ENCODE measurements at places on chromosomes 11 and 22.
A peak's percentile ranks its signal among the peaks of the same experiment; 100 is the strongest.

DNA sequence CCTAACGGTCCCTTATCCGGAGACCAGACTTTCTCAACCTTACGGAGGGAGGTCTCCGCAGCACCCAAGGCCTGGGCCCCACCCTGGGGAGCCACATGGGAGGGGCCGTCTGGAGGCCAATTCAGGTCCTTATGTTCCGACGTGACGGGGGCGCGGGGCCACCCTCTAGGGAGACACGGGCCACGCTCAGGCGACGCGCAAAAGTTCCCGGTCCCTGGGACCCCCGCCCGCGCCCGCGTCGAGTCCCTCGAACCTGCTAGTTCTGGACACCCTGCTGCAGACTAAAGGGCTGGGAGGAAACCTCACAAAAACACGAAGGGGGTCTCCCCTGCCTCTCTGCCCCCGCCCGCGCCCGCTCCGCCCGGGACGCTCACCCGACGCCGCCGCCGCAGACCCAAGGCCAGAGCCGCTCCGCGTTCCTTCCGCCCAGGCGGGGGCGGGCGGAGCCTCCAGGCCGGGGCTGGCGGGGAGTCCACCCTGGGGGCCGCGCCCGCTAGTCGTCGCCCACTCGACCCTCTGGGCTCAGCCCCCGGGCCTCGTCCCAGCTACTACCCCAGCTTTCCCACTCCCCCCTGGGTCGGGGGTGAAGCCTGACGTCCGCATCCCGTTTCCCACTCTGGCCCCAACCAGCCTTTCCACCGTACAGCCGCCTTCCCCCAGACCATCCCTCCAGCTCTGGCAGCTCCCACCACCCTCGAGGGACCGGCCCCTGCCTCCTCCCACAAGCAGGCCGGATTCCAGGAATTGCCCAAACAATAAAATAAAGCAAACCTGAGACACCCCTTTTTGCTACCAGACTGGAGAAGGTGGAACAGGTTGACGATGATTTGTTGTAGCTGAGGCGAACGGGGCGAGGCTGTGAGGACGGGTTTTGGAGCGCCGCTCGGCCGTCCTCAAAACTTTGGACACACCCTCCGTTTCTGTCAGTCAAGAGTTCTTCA lies 2.7 kb downstream of the RNH1 start:
- no peak for DNase-seq

DNA sequence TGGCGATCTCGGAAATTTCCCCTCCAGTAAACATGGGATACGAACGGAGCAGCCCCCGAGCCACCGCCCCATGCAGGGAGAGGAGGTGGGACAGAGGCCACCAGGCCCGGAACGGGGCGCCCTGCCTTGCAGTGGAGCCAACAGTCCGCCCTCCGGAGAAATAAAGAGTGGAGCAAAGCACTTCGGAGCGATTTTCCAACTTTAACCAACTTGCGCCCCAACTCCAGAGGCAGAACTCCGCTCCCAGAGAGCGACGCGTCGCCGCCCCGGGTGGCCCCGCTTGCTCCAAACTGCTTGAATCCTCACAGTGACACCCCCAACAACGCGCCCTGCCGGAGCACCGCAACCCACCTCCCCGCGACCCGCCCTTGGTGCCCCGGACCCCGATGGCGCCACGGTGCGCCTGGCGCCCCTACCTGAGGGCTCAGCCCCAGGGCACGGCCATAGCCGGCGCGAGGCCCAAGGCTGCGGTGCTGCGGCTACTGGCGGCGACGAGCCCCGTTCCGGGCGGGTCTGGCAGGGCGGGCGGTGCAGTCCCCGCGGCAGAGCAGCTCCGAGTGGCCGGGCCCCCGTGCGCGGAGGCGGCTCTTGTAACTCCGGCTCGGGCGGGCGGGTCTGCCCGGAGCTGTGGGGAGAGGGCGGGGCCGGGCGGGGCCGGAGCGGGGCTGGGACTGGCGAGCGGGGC lies at the start of gene AHNAK:
TSS of gene AHNAK (minus strand) at position 563 of the 685 bp plus-strand sequence. CDS start 10,708 bp downstream, outside the sequence.
- peak; percentile 27 for DNase-seq

GRCh38 chr11:27356624-27357222 lies 6.3 kb downstream of the CCDC34 start:
- DNase-seq, result no peak

GRCh38 chr11:36456156-36456555 lies 53.9 kb downstream of the TRAF6 start:
- DNase-seq, result peak; percentile 50

All from kidney glomerular epithelial cell (primary cell).